Transverse colon (tissue), 4 donors: ENCODE measurements at places on chromosomes 6 and 20.

GRCh38 chr6:150755042-150755441 is 110.5 kb upstream of the MTHFD1L start:
- no peak overlapping the region for H3K27ac ChIP-seq
- H3K36me3 ChIP-seq, result no peaks in the 10 kb centered on the region
- no peak overlapping the region for H3K4me3 ChIP-seq
- H3K4me1 ChIP-seq, result peaks cover 5% of the 10 kb centered on the region
- no peaks in the 10 kb centered on the region for H3K27me3 ChIP-seq

DNA sequence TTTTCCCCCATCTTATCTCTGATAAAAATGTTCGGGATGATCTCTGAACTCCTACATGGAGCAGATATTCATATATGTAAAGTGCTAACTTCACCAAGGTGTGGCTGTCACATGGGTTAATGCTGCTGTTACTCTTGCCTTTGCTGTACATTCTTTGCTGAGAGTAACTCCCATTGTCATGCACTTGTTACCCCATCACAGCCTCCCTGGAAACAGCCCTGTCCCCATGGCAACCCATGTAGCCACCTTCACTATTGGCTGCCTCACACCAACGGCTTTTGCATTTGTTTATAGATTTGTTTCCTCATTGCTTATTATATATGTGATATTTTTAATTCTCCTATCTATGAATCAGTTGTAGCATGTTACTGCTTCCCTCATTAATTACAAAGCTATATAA is 17.3 kb upstream of the IBTK start:
- H3K36me3 ChIP-seq, result no peaks in the 10 kb centered on the region
- no peaks in the 10 kb centered on the region for H3K4me1 ChIP-seq
- no peaks in the 10 kb centered on the region for H3K27me3 ChIP-seq
- H3K4me3 ChIP-seq, result no peak overlapping the region

DNA sequence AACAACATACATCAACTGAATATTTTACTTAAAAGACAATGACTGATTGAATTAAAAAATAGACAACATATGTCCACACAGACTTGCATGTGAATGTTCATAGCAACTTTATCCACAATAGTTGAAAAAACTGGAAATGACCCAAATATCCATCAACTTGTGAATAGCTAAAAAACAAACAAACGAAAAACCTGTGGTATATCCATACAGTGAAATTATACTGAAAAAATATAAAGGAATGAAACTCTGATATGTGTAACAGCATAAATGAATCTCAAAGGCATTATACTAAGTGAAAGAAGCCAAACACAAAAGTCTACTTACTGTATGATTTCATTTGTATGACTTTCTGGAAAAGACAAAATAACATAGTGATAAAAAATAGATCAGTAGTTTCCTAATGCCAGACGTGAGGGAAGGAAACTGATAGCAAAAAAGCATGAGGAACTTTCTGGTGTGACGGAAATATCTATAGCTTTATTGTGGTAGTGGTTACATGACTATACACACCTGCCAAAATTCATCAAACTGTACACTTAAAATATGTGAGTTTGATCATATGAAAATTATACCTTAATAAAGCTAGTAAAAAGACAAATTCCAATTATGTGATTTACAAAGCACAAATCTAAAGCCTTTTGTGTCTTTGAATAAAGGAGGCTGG is 123.2 kb downstream of the BACH2 start:
- no peak for DNase-seq
- H3K4me1 ChIP-seq, result peaks cover 14% of the 10 kb centered on the region
- H3K27me3 ChIP-seq, result no peaks in the 10 kb centered on the region
- no peak overlapping the region for H3K4me3 ChIP-seq

DNA sequence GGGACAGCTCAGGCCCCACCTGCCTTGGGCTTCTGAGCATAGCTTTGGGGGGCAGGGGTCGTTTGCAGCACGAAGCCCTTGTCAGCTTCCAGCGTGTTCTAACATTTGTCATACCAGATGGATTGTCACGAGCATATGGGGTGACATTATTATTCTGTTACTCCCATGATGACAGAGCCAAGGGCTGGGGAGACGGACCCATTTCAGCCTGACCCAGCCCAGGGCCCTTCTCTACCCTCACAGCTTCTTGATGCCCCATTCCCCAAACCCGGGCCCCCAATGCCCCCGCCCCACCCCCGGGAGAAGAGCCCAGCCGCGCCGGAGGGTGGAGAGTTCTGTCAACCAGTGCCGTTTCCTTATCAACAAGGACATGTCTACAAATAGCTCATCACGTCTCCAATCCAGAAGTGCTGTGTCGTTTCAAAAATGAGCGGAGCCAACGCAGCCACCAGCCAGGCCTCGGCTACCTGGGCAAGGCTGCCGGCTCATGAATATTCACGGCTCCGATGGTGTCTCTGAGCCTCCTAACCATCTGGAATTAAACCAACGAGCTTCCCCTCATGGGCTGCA is 9.6 kb upstream of the CHRNA4 start:
- H3K4me1 ChIP-seq, result no peaks in the 10 kb centered on the region
- peaks cover 48% of the 10 kb centered on the region for H3K27me3 ChIP-seq
- H3K27ac ChIP-seq, result no peak overlapping the region

GRCh38 chr6:135909737-135910387 is 58.4 kb downstream of the PDE7B start:
- no peak overlapping the region for H3K27ac ChIP-seq
- no peaks in the 10 kb centered on the region for H3K4me1 ChIP-seq
- H3K4me3 ChIP-seq, result no peak overlapping the region
- no peaks in the 10 kb centered on the region for H3K27me3 ChIP-seq
- H3K36me3 ChIP-seq, result no peaks in the 10 kb centered on the region
- peak; percentile 39 for DNase-seq

DNA sequence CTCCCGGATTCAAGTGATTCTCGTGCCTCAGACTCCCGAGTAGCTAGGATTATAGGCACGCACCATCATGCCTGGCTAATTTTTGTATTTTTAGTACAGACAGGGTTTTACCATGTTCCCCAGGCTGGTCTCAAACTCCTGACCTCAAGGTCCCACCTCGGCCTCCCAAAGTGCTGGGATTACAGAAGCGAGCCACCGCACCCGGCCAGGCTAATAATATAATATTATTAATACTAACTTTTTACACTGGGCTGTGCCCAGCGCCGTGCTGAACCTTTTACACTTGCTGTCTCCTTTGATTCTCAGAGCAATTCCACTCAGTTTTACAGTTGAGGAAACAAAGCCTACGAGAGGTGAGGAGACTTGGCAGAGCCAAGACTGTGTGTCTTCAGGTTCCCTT is 2.3 kb upstream of the TGM3 start:
- H3K4me3 ChIP-seq, result no peak overlapping the region
- peaks cover 3% of the 10 kb centered on the region for H3K4me1 ChIP-seq
- H3K27me3 ChIP-seq, result no peaks in the 10 kb centered on the region
- DNase-seq, result no peak
- H3K27ac ChIP-seq, result no peak overlapping the region

- H3K36me3 ChIP-seq, result no peaks in the 10 kb centered on the region
- H3K27ac ChIP-seq, result no peak overlapping the region
- H3K4me1 ChIP-seq, result no peaks in the 10 kb centered on the region
- no peaks in the 10 kb centered on the region for H3K27me3 ChIP-seq
- H3K4me3 ChIP-seq, result no peak overlapping the region
These were observed 22.4 kb upstream of the SNX9 start for GRCh38 chr6:157800420-157801237.

DNA sequence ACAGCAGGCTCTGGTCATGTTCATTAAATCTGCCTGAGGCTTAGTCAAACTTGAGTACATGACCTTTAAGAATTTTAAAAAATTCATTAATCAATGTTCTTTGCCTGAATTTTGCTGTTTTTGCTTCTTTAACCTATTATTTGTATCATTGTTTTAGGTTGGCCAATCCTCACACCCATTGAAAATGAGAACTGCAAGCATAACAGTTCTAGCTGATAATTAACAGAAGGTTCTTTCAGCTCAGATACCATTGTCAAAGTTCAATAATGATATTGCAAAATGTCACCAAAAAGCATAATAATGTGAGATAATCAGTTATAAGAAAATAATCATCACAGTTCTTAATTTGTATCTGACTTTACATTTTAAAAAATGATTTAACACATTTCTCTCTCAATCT is 583.1 kb downstream of the TFAP2A start:
- no peak overlapping the region for H3K4me3 ChIP-seq
- DNase-seq, result no peak
- H3K36me3 ChIP-seq, result no peaks in the 10 kb centered on the region
- no peaks in the 10 kb centered on the region for H3K4me1 ChIP-seq
- no peak overlapping the region for H3K27ac ChIP-seq

DNA sequence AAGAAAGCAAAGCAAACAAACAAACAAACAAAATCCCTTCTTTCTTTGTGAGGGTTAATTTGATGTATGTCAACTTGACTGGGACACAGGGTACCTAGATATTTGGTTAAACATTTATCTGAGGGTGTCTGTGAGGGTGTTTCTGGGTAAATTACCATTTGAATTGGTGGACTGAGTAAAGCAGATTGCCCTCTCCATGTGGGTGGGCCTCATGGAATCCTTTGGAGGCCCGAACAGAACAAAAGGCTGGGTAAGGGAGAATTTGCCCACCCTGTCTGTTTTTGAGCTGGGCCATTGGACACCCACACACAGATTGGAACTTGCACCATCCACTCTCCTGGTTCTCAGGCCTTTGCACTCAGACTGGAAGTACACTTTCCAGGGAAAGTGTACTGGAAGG is 628.8 kb upstream of the CITED2 start:
- no peaks in the 10 kb centered on the region for H3K4me1 ChIP-seq
- H3K27ac ChIP-seq, result no peak overlapping the region
- DNase-seq, result no peak
- no peak overlapping the region for H3K4me3 ChIP-seq
- H3K27me3 ChIP-seq, result no peaks in the 10 kb centered on the region

DNA sequence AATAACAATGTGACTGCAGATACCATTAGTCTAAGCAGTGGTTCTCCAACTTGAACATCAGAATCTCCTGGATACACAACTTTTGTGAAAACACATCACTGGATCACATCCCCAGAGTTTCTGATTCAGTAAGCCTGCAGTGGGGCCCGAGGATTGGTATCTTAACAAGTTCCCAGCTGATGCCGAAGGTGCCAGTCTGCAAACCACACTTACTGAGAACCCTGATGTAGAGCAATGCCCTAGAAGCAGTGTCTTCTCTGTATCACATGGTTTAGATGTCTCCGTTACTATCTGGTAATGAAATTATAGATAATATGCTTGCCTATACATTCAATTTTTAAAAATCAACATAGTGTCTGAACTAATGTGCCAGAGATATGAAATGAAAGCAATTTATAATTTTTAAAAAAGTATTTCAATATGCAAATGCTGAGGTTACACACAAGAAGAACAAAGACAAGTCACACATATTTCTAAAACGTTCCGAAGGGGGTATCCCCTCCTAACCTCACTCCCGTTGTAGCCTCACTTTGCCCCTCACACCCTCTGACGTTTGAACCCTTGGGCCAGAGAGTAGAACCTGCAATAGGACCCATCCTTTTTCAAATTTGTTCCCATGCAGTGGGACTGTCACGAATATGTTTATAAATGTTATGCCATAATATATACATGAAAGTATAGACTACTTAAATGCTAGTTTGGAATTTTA is 115.4 kb upstream of the SAMD5 start:
- H3K4me1 ChIP-seq, result no peaks in the 10 kb centered on the region
- no peak for DNase-seq
- no peaks in the 10 kb centered on the region for H3K27me3 ChIP-seq
- H3K36me3 ChIP-seq, result no peaks in the 10 kb centered on the region

DNA sequence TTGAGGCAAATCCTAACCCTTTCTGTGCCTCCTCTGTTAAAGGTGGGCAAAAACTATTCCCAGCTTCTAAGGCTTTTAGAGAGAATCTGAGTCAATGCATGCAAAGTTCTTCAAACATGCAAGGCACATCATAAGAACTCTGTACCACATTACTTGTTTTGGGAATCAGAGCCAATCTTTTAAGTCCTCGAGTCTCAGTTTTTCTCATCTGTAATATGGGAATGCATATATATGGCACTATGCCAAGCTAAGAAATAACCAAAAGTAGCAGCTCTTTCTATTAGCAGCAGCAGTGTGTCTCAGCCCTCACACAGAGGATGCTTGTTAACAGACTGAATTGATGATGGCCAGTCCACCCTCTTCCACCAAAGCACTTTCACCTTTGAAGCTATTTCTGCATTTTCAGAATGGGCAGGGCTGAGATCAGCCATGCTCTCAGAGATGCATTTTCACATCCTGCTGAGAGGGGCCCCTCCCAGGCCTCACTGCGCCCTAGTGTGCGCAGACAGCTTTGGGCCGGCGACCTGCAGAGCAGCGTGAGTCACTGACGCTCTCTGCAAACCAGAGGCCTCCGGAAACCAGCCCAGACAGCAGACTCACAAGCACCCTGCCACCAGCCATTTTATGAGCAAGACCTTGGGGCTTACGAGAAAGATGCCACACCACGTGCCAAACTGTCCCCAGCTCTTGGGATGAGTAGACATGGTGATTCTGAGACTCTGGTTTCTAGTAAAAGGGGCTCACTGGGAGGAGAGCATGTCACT is 138.0 kb downstream of the NFATC2 start:
- no peaks in the 10 kb centered on the region for H3K4me1 ChIP-seq
- H3K4me3 ChIP-seq, result no peak overlapping the region
- H3K27ac ChIP-seq, result peak overlapping the region; percentile 57
- H3K36me3 ChIP-seq, result no peaks in the 10 kb centered on the region

DNA sequence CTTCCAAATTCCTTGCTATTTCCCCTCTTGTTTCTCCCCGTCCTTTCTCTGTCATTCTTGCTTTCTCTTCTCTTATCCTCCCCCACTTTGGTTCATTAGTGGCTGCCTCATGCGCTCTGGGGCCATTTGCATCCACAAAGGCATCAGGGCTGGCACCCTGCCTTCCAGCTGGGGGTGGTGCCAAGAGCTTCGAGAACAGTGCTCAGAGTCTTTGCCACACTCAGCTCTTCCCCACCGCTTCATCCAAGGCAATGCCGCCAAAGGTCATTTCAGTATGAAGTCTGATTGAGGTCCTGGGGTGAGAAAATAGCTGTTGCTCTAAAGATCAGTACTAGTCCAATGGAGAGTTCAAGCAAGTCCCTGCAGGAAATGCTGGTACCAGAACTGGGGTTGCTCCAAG is 22.7 kb downstream of the OLIG3 start:
- no peak overlapping the region for H3K4me3 ChIP-seq
- H3K4me1 ChIP-seq, result no peaks in the 10 kb centered on the region
- DNase-seq, result no peak
- no peak overlapping the region for H3K27ac ChIP-seq
- peaks cover 27% of the 10 kb centered on the region for H3K27me3 ChIP-seq
- H3K36me3 ChIP-seq, result no peaks in the 10 kb centered on the region

DNA sequence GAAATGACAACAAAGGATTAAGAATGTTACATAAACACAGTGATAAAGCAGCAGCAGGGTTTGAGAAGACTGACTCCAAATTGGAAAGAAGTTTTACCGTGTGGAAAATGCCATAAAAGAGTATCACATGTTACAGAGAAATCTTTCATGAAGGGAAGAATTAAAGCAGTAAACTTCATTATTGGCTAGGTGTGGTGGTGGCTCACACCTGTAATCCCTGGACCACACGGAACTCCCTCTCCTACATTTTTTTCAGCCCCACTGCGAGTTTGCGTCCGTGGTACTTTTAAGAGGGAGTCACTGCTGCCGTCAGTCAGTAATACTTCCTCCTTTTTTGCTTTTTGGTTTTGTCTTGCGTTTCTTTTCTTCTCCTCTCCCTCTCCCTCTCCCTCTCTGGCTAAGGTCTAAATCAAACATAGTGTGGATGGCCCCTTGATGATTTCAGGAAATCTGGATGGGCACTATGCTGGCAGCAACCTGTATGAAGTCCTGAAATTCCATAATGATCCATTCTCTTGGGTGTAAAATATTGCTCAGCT is 112.3 kb downstream of the MAN1A1 start:
- no peaks in the 10 kb centered on the region for H3K27me3 ChIP-seq
- no peak for DNase-seq
